K562 (cell line): ENCODE measurements at places on chromosomes 16 and 17. TPM values are rescaled to one million over a fixed set of nuclear protein-coding genes. Genes with fewer than 3 reads are reported as not detected.

GRCh38 chr17:72592242-72592966, 471.6 kb downstream of the SOX9 start:
- DNase-seq = peak; percentile 56

DNA sequence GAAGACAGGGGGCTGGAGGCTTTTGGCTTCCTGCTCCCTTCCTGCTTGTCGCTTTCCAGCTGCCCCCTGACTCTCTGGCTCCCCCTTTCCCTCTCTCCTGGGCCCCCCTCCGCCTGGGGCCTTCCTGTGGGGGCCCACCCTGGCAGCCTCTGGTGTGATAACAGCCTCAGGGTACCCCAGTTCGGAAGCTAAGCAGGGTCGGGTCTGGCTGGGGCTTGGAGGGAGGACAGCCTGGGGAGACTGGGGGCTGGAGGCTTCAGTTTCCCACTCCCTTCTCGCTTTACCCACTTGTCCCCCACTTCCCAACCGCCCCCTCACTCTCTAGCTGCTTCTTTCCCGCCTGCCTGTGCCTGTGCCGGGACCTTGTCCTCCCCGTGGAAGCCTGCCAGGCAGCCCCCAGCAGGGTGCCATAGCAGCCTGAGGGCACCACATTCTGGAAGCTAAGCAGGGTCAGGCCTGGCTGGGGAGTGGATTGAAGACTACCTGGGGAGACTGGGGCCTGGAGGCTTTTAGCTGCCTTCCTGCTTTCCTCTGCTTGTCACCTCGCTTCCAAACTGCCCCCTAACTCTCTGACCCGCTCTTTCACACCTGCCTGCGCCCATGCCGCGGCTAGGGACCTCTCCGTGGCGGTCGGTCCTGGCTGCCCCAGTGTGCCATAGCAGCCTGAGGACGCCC, 2275.5 kb downstream of the TP53TG3F start:
- DNase-seq = no peak

DNA sequence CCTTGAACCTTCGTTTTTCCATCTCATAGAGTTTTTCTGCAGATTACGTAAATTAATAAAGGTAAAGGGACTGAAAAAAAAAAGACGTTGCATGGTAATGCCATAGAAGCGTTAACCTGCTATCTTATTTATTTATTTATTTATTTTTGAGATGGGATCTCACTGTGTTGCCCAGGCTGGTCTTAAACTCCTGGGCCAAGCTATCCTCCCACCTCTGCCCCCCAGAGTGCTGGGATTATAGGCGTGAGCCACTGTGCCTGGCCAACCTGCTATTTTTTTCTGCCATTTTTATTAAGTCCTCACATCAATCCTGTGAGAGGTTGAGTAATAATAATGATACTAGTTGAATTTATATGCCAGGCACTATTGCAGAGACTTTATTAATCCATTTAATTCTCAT, 7.9 kb downstream of the MSI2 start:
- DNase-seq = no peak

DNA sequence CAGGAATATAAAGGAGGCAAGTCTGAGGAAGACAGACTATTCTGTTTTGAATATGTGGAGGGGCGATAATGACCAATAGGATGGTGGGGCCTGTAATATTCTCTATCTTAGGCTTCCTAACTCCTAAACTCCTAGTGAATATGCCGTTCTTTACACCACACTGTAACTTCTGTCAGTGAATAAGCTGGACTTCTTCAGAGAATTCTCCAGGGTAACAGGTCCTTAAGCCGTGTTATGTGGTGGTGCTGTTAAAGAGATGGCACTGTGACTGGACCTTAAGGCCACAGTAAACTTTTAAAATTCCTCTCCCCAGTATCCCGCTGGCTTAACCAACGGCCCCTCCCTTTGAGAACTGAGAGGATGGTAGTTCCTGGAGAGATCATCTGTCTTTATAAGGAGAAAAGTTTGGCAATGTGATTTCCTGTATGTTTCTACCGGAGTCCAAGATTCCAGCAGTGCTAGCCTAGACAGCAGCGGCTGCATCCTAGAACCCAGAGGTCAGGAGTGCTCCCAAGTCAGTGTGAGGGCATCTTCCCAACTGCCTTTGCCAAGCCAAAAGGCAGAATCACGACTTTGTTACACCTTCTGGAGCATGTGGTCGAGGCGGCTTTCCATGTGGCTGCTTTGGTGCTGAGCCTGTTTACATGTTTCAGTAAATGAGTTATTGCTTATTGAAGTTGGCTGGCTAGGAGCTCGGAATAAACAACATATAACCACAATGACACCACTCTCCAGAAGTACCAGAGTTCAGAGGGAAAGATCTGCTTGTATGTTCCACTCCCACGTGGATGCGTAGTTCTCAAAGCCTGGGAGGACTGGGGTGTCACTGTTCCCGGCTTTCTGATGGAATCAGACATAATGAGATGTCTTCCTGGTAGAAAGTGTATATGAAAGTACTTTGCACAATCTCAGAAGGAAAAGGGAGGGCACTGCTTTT, 41.0 kb downstream of the TUBD1 start:
- DNase-seq = no peak

Gene ESRP2
- total RNA-seq = 0.07 and 0.36 TPM in 2 replicates

GRCh38 chr16:49972961-49973360, 52.1 kb upstream of the CNEP1R1 start:
- no peak for DNase-seq

GRCh38 chr17:61955619-61956018, 27.8 kb upstream of the INTS2 start:
- DNase-seq = no peak

Gene ABCA3
- 22.3 and 23.7 TPM in 2 replicates for total RNA-seq

DNA sequence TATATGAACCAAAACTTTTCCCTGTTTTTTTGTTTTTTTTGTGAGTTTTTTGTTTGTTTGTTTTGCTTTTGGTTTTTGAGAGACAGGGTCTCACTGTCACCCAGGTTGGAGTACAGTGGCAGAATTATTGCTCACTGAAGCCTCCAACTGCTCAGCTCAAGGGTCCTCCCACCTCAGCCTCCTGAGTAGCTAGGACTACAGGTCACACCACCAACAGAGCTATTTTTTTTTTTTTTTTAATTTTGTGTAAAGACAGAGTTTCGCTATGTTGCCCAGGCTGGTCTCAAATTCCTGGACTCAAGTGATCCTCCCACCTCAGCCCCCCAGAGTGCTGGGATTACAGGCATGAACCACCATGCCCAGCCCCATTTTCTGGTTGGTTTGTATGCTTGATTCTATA, 28.6 kb downstream of the CMTM4 start:
- DNase-seq = no peak

DNA sequence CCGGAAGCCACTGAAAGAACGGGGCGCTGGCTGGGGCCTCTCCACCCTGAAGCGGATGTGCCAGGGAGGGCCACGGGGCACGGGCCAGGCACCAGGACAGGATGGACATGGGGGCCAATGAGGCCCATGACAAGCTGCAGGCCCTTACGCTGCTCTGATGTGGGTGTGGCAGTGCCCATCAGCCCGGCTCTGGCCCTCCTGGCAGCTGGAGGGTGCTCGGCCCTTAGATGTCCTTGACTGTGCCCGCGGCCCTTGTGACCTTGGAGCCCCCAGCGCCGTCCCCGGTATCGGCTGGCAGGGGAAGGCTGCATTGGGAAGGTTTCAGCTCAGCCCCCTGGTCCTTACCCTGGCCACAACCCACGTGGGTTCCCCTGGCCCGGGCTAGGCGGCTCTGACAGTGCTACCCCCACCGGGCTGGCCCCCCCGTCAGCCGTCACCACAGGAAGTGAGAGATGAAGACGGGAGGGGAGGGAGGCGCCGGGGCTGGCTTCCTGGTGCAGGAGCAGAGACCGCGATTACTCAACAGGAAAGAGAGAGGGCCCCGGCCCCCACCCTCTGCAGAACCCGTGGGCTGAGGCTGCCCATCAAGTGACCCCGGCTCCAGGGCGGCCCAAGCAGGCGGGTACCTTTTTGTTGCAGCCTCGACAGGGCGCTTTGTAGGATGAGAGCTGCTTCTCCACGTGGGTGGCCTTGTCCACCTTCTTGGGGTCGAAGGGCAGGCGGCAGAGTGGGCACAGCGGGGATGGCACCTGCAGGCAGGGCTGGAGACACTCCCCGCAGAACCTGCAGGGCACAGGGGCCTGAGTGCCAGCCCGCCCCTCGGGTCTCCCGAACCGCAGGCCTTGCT, 5.3 kb downstream of the RNF166 start:
- DNase-seq = peak; percentile 89

GRCh38 chr16:70573451-70574121, 50.0 kb downstream of the SF3B3 start:
- no peak for DNase-seq

Gene ZG16
- 0.04 TPM in 1 of 2 replicates, not detected in the other for total RNA-seq

Gene CES1
- 0.87 and 1.2 TPM in 2 replicates for total RNA-seq

GRCh38 chr17:9484789-9485188, 90.8 kb downstream of the STX8 start:
- no peak for DNase-seq

- no peak for DNase-seq
Observed at GRCh38 chr16:87733190-87733589, 32.6 kb downstream of the KLHDC4 start.

DNA sequence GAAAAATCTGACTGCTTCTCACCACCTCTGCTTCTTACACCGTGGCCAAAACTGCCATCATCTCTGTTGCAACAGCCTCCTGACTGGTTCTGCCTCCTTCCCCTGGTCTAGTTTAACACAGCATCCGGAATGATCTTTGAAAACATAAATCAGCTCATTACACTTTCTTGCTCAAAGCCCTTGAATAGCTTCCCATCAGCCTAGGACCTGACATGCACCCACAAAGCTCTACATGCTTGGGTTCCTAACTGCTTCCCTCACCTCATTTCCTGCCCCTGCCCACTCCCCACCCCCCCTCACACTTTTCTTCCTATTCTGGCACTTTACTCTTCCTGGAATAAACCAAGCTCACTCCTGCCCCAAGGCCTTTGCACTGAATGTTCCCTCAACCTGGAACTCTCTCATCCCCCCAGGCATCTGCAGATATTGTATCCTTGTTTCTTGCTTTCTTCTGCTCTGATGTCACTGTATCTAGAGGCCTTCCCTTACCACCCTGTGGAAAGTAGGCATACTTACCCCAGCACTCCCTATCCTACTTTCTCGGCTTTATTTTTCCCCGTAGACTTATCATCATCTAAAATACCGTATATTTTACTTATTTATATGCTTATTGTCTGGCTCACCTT, 112.4 kb downstream of the FTO start:
- DNase-seq = no peak

DNA sequence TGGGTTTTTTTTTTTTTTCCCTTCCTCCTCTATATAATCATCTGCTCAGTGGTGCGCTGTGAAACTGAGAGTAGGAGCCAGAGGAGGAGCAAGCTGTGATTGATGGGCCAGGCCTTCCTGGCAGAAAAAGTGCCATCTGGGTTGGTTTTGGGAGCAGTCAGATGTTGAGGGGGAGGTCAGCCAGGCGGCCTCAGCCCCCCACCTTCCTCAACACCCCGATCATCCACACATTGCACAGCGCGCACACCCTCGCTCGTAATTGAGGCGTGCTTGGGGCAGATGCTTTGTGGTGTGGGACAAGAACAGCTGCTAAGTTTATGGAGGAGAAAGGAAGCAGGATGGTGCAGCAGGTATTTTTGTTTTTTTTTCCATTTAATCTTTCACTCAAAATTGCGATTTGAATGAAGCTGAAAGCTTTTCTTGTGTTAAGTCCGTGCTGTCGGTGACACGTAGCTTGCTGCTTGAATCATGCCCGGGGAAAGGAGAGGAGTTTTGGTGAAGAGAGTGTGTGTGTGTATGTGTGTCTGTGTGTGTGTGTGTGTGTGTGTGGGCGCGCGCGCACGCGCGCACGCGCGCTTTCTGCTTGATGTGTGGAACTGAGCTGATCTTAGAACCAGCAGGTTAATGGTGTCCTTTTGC, 177.4 kb downstream of the RBFOX1 start:
- DNase-seq = no peak

DNA sequence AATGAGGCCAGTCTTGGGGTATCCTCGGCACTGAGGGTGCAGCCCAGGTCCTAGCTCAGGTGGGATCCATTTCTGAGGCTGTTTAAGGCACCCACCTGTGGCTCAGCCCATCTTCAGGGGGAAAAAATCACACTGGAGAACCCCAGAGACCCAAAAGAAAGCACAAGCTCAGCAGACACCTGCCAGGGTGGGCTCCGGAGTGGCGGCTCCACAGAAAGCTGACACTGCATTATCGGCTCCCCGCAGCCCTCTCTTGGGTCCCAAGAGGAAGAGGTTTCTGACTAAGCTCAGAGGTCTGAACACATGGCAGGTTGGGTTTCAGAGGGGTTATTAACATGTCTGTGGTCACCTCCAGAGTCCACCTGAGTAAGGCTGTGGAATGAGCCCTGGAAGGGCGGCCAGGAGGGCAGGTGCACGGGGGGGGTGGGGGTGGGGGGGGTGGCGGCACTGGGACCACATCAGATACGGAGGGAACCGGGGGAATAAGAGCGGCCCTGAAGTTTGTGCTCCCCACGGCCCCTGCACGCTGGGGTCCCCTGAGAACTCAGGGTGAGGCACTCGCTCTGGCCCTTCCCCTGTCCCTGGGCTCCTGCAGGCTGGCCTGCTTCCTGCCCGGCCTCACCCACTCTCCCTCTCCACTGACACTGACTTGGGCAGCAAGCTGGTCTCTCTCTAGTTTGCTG, 79.5 kb downstream of the TIMM22 start:
- DNase-seq = no peak

Gene BCO1
- not detected in 2 replicates for total RNA-seq

Gene CYB5D1
- total RNA-seq = 6.9 and 7.8 TPM in 2 replicates

- DNase-seq = no peak
Observed at GRCh38 chr16:80862160-80862705, 57.8 kb upstream of the CDYL2 start.
